AG08396 (cell line): ENCODE measurements at places on chromosomes 2 and 18.

- DNase-seq: no peak
Measured at GRCh38 chr18:73461780-73462059, 593.9 kb upstream of the NETO1 start.

DNA sequence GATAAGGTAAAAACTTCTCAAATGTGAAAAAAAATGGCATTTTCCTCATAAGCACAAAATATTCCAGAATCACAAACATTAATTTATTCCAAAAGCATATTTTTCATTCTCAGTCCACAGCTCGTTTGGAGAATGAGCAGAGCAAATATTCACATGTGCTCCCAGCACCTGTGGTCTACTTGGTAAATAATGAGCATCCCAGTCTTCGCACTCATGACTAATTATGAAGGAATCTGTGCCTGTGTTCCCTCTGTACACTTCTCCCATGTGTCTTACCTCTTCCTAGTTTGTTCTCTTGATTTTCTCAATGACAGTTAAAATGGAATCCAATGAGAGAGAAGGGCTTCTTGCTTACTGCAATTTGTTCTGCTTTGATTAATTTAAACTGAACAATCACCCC, 671.0 kb upstream of the SOX11 start:
- no peak for DNase-seq

DNA sequence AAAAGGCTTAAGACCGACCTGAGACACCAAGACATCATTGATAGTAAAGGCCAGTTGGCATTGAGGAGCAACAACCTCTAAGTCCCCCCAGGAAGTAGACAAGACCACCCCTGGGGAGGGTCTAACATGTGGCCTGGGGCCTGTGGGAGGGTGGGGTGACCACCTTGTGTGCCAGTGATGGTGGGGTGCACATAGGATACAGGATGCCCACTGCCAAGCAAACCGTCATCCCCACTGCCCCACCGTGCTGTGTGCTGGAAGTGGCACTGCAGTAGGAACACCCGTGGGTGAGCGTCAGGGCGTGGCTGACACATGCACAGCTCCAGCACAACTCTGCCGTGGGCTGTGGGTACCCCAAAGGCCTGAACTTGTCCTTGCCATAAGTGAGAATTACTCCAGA, 84.3 kb upstream of the LGALSL start:
- no peak for DNase-seq

- no peak for DNase-seq
Measured at GRCh38 chr18:57543560-57543959, 42.9 kb downstream of the FECH start.

GRCh38 chr2:124027182-124027581, 2.1 kb downstream of the CNTNAP5 start:
- peak; percentile 46 for DNase-seq

GRCh38 chr2:61328707-61329251, 142.1 kb downstream of the USP34 start:
- DNase-seq: no peak

GRCh38 chr2:72923833-72924352, 6.6 kb downstream of the EMX1 start:
- DNase-seq: no peak

GRCh38 chr18:26803643-26804042, 61.9 kb downstream of the AQP4 start:
- DNase-seq: no peak

DNA sequence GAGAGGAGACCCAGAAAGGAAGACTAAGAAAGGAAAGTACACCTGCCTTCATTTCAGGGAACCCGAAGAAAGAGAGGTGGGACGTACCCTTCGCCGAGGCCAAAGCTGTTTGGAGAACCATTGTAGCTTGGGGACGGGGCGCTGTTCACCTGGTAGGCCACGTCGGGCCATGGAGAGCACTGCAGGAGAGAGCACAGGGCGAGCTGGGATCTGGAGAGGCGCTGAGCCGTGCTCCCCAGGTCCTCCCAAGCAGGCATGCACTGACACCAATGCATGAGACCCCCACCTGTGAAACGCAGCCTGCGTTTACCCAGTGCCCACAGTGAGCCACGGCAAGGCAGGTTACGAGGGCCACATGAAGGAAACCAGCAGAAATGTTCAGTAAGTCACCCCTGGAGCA, 45.5 kb downstream of the TFCP2L1 start:
- DNase-seq: no peak
